ENCODE measurements at places on chromosomes 12 and 14.

DNA sequence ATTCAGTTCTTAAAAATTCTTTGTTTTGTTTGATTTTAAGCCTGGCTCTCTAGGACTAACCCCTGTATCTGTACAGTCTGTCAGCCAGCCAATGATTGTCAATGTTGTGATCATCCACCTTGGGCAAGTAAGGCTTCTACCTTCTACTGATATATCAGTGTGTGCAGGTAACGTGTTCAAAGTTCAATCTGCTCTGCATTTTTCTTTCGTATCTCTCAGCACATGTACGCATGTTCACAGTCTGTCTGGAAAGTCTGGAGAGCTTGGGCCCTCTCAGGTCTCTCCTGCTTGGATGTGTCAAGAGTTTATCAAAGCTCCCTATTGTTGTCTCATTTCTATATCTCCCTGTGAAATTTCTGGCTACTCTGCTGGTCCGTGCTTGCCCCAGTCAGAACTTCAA, 138.6 kb upstream of the VRK1 start:
- no peak for DNase-seq

- no peak for DNase-seq
These were observed 50.4 kb downstream of the MAGOHB start for GRCh38 chr12:10563002-10563401.

- no peak for DNase-seq
These were observed 399.8 kb upstream of the SOX5 start for GRCh38 chr12:24349051-24349799.

- DNase-seq, result no peak
These were observed 30.8 kb upstream of the CMKLR1 start for GRCh38 chr12:108369736-108370396.

GRCh38 chr12:118035190-118036041, 18.9 kb downstream of the RFC5 start:
- DNase-seq, result no peak

- no peak for DNase-seq
These were observed 61.0 kb upstream of the PTHLH start for GRCh38 chr12:28033538-28033915.

GRCh38 chr12:13144266-13144828, 40.9 kb upstream of the GSG1 start:
- DNase-seq, result peak; percentile 27

DNA sequence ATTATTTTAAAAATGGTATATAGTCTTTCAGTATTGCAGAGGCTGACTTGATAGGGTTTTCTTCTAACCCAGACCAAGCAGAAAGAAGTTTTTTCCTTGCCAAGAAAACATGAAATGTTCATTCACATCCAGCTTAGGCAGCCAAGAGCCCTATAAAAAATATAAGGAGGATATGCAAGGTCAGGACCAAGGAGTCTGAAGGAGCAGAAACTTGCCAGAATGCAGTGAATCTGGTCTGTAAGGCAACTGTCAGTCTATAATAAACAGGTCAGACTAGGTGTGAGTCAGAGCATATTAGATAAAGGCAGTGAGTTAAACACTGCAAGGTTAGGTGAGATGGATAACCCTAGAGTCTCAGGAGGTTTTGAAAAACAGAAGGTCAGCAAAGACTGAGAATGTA, 645.5 kb downstream of the C12orf50 start:
- no peak for DNase-seq

GRCh38 chr12:54182981-54183380, 5.8 kb downstream of the SMUG1 start:
- DNase-seq, result no peak

GRCh38 chr12:50765095-50765911, 1.4 kb downstream of the ATF1 start:
- peak; percentile 54 for DNase-seq

- no peak for DNase-seq
These were observed 336.7 kb downstream of the GALC start for GRCh38 chr14:87656315-87656714.

GRCh38 chr14:24323341-24323740, 11.5 kb downstream of the ADCY4 start:
- DNase-seq, result no peak

DNA sequence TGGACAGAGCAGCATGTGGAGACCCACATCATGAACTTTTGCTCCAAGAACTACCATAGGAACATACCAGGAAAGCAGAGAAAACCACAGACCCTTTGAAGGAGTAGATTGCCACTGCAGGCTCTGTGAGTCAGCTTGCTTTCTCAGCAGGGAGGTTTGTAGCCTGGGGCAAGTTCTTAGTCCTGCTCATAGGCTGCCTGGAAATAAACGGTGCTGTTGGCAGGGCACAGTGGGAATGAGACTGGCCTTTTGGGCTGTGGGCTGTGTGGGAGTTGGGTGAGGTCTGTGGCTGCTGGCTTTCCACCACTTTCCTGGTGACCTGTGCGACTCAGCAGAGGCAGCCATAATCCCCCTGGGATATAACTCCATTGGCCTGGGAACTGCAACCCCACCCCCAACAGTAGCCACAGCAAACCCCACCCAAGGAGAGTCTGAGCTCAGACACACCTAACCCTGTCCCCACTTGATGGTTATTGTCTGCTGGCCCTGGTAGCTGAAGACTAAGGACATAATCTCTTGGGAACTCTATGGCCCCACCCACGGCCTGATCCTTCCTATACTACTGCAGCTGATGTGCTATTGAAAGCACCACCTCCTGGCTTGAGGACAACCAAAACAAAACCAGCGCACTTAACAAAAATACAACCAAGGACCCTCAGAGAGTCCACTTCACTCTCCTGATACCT, 192.1 kb upstream of the GARIN6 start:
- DNase-seq, result no peak

GRCh38 chr14:55625481-55625880, 45.5 kb downstream of the KTN1 start:
- no peak for DNase-seq

GRCh38 chr14:31400031-31400638, 20.2 kb downstream of the HEATR5A start:
- DNase-seq, result no peak

DNA sequence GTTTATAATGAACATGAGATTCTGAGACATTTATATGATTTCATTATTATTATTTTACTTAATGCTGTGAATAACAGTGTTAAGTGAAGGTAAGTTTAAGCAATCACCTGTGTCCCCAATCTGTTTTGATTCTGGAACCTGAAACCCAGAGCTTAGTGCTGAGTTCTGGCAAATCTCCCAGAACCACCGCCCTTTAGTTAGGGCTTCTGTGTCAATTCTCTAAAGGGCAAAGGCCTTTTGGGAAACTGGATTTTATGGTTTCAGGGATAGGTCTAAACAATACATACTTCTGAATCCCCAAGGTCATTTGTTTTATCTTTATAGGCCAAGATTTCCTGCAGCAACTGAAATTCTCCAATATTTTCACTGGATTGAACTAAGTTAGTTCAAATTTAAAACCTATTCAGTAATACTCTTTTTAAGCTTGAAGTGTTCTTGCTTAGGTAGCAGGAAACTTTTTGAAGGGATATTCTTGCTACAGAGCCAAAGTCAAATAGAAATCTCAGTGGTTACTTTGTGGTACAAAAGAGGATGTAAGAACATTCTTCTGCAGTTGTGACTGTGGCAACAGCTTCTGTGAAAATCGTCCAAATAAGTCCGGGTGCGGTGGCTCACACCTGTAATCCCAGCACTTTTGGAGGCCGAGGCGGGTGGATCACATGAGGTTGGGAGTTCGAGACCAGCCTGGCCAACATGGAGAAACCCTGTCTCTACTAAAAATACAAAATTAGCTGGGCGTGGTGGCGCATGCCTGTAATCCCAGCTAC, 10.0 kb upstream of the PKP2 start:
- no peak for DNase-seq

GRCh38 chr12:6311822-6312528, 1.5 kb downstream of the PLEKHG6 start:
- DNase-seq, result no peak

DNA sequence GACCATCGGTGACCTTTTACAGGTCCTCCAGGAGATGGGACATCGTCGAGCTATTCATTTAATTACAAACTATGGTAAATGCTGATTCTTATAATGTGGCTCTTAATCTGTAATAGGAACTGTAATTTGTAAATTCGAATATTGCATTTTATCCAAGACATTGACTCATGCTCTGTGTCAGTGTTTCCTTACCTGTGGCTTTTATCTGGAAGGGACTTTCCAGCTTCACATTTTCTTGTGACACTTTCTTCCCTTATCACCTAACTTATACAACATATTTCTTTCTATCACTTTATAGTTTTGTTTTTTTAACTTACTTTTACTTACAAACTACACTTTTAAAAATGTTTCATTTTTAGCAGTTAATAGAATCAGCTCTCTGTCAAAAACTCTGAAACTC, 14.8 kb downstream of the IRAK3 start:
- DNase-seq, result no peak

DNA sequence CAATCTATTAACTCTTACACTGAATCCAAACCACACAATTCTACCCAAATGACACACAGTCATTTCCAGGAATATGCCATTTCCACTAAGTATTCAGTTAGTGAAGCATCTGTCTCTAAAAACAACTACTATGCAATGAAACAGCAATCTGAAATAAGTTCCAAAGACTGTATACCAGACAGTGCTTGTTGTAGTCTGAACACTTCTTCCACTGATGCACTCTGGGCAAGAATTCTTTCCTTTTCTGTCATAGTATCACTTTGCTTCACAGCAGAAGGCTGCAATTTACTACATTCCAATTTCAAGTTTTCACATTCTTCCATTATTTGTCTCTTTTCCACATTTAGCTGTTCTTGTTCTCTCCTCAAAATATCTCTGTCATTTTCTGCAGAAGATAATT, 25.8 kb downstream of the TRIP11 start:
- DNase-seq, result no peak

- no peak for DNase-seq
These were observed 13.2 kb upstream of the TSPAN11 start for GRCh38 chr12:30913323-30913722.

DNA sequence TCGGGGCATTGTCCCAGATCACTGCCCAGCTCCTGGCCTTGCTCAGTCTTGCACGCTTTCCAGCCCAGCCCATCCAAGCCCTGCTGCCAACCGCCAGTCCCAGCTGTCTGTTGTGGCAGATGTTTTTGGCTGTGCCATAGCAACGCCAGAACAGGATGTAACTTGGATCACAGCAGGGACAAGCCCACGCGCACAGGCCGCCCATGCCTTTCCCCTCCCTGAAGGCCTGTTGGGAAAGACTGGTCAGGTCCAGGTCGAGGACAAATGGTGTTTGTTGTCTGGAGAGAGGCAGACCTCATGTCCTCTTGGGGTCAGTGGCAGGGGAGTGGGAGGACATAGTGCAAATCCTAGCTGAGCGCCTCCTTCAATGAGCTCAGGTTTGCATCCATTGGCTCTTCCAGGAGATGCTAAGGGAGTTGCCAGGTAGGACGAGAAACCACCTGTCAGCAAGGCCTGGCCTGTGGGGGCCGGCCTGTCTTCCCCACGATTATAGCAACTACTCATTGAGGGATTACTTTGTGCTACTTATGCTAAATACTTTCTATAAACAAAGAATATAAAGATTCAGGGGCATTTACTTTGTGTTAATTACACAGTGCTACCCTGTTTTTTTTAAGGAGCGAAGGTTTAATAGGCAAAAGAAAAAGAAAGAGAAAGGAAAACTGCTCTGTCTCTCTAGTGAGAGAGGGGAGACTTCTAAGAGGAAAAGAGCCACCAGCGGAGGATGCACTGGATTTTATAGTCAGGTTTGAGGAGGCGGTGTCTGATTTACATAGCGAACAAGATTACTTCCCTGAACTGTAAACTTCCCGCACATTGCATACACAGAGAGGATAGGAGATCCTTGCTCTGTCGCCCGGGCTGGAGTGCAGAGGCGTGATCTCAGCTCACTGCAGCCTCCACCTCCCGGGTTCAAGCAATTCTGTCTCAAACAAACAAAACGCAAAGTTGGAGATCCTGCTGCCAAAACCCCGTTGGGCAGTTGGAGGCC, 42.8 kb upstream of the CORO1C start:
- no peak for DNase-seq

GRCh38 chr12:13146336-13146938, 43.0 kb upstream of the GSG1 start:
- no peak for DNase-seq

DNA sequence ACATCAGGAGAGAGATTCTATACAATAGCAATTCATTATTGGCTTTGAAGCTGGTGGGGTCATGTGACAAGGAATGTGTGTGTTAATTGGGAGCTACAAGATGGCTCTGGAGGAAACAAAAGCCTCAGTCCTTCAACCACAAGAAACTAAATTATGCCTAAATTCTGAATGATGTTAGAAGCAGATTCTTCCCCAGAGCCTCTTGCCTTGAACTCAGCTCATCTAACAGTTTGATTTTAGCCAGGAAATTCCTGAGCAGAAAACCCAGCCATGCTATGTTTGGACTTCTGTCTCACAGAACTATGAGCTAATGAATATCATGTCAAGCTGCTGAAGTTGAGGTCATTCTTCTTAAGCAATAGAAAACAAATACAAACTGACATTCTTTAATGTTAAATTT, 274.7 kb downstream of the SLC6A15 start:
- no peak for DNase-seq

GRCh38 chr12:56522411-56523193, 982 bp downstream of the RBMS2 start:
- DNase-seq, result no peak

DNA sequence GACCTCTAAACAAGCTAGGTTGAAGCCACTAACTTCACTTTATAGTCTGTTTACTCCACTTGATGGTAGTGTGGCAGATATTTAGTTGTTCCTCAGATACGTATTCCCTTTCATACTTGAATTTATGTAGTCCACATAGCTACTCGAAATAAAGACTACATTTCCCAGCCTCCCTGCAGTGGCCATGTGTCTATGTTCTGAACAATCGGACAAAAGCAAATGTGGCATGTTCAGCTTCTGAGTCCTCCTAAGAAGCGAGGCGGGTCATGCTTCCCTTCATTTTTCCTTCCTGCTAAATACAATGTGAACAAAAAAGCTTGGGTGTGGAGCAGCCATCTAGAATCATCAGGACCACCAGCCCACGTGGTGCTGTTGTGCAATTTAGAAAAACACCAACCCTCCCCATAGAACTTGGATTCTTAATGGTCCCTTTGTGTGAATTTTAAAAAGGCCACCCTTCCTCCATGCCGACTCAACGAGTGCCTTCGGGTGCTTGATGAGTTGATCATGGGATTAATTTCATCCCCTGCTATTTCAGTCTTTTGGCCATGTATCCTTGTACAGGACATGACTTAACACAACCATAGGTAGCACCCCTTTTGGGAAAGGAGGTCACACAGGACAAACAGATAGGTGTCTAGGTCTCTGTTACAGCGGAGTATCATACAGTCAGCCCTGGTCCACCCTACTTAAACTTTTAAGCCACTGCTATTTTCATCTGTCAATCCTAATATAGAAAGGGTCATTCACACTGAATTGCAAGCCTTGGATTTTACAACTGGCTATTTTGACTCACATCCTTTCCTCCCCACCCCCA, 60.7 kb downstream of the ZFC3H1 start:
- no peak for DNase-seq

DNA sequence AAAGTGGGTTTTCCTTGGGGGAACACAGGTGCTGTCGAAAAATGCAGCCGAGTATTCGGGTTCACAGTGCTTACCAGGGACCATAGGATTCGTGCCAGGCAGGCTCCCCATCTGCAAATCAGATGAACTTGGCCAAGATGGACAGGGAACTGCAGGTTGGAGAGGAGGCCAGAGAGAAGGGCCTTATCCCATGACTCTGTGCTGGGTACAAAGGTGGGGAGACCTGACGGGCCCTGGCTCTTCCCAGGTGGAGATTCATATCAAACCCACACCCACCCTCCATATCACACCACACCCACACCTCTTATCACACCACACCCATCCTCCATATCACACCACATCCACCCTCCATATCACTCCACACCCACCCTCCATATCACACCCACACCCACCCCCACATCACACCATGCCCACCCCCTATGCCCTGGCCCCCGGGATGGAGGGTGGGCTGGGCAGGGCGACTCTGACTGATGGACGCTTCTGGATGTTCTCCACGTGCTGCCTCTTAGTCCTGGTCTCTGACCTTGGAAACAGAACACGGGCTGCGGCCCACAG, 319.7 kb downstream of the ADGRD1 start:
- no peak for DNase-seq

All from CD4-positive, alpha-beta T cell treated with Interleukin-6 for 4 hours (primary cell).